Smooth muscle cell of trachea (primary cell): ENCODE measurements at places on chromosomes 12 and 14. TPM values are rescaled to one million over a fixed set of nuclear protein-coding genes. Genes with fewer than 3 reads are reported as not detected.

The REM2 gene
- 0.17 and 0.29 TPM in 2 replicates for total RNA-seq

The KRT77 gene
- not detected in 2 replicates for total RNA-seq

The SNX6 gene
- total RNA-seq, result 136 and 211 TPM in 2 replicates

The RPL36AL gene
- 242 and 263 TPM in 2 replicates for total RNA-seq

The SPX gene
- 0.50 TPM in 1 of 2 replicates, not detected in the other for total RNA-seq

The FAM181A gene
- not detected in 2 replicates for total RNA-seq

The LRRK2 gene
- total RNA-seq, result 12.1 and 15.3 TPM in 2 replicates

The SLC4A8 gene
- 4.5 and 10.3 TPM in 2 replicates for total RNA-seq

The GALNT9 gene
- 0.17 and 0.29 TPM in 2 replicates for total RNA-seq

The AICDA gene
- not detected in 2 replicates for total RNA-seq

The KIF26A gene
- total RNA-seq, result 0.15 and 0.33 TPM in 2 replicates

The MFAP5 gene
- 12.5 and 14.9 TPM in 2 replicates for total RNA-seq

The REP15 gene
- 0.83 and 1.3 TPM in 2 replicates for total RNA-seq

The CPNE6 gene
- not detected in 2 replicates for total RNA-seq

The SLC25A47 gene
- not detected in 2 replicates for total RNA-seq
